Activated CD8-positive, alpha-beta memory T cell treated with anti-CD3 and anti-CD28 coated beads, Interleukin-2, amount 10 ng/mL, durations not matched to agents 7 days and 5 days (primary cell): ENCODE measurements at places on chromosomes 13 and 19. TPM values are rescaled to one million over a fixed set of nuclear protein-coding genes. Genes with fewer than 3 reads are reported as not detected.

CILP2 gene
- total RNA-seq = 0.12 TPM

KLK12 gene
- not detected for total RNA-seq

DNA sequence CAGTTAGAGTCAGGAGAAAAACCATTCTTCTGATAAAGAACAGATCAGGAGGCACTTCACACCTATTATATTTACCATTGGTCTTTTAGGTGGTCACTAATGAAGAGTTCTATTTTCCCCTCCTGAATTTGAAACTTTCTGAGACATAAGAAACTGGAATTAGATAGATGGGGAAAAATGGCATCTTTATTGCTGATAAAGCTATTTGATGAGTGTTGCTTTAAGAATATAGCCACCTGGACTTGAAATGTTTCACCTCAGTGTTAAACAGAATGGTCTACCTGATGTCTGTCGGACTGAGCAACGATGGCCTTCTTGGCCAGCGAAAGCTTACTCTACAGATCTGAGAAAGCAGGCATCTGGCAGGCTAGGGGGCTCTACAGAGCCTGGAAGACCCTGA, 107.0 kb downstream of the SLITRK5 start:
- DNase-seq = no peak

PRR20B gene
- not detected for total RNA-seq

GRCh38 chr19:29086182-29086581, 126.8 kb downstream of the UQCRFS1 start:
- no peak for DNase-seq

ZNF302 gene
- total RNA-seq = 12.0 TPM

GRCh38 chr19:32877977-32878745, 8.6 kb upstream of the SLC7A9 start:
- no peak for DNase-seq

DNA sequence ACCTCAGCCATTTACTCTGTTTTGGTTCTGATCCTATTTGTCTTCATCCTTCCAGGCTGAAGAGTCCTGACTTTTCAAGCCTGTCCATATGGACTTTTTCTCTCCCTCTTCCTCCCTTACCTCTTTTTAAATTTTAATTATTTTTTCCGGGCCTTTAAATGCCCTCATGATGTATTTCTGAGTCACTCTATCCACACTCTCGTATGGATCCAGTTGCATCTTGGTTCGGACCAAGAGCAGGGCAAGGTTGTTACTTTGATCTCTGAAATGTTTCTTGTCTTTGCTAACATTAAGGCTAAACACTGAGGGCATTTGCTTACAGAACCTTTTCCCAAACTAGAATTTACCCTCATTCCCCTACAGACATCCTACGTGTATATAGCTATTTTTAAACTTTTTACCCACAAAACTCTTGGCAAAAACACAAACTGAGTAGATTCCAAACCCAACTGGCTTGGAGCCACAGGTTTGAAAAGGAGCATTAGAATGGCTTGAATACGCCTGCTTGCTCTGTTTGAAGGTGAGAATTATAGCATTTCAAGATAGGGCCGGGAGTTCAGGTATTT, 47.4 kb upstream of the SERPINE3 start:
- DNase-seq = no peak

GRCh38 chr13:30759748-30760147, 24.4 kb downstream of the ALOX5AP start:
- DNase-seq = no peak
